Inflammatory macrophage (primary cell): ENCODE measurements at places on chromosomes 1 and 21.

DNA sequence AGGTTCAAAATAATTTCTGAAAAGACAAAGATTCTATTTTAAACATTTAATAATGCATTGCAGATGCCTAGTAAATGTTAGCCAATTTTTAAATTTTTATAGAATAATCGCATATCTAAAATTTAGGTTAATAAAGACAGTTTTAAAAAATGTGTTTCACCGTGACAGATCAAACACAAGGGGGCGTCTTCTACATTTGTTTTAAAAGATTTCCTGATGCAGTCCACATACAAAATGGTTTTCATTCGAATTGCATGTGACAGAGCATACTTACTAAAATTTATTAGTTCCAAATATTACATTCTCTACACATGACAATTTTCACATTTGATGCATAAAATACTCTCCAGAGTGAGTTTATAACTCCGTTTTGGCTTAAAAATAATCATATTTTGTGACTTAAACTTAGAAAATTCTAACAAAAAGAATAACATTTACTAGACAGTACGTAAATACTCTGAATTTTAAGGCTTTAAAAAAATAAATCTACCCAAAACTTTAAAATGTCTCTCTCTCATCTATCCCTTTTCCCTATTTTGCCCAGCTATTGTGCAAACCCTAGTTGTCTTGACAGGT, 75.5 kb downstream of the ADAMTS1 start:
- peak; percentile 2 for DNase-seq

DNA sequence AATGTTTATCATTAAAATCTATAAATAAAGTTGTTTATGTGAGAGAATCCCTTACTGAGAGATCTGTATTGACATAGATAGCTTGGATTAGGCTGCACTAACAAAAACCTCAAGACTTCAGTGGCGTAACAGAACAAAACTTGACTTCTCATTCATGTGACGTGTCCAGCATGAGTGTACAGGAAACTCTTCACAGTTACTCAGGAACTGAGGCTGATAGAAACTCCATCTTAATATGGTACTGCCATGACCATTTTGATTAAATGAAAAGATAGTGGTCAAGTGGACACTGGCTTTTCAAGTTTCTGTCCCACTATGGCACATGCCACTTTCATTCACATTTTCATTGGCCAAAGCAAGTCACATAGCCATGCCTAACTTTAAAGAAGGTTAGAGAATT, 3.7 kb downstream of the ST3GAL3 start:
- DNase-seq: peak; percentile 59

GRCh38 chr1:71899881-71900280, 382.5 kb downstream of the NEGR1 start:
- no peak for DNase-seq

- no peak for DNase-seq
Measured at GRCh38 chr1:227490478-227490877, 72.9 kb upstream of the ZNF678 start.

DNA sequence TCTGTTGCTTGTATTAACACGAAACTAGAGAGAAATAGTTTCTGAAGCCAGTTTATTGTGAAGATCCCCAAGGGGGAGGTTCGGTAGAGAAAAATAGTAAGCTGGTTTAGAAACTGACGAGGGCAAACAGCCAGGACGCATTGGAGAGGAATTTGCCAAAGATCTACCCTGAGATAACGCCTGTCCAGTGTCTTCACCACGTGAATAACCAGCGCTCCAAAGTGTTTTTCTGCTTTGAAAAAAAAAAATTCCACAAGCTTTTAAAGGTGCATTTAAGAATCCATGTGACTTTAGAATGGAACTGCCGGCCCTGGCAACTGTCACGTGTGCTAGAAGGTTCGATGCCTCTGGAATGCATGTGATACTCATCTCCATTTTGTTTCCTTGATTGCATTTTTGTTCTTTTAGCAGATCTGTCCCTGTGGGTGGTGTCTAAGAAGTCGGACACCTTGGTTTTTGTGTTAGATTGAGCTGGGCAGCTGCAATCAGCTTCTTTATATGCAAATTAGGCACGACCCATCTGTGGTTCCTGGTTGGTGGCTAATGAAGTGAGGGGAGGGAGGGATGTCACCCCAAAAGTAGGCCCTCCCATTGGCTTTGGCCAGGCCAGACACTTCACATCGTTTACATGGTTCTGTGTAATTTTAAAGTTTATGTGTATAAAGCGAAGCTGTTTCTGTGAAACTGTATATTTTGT, 1.3 kb upstream of the THAP3 start:
- DNase-seq: no peak

GRCh38 chr21:26593800-26594199, 20.7 kb upstream of the CYYR1 start:
- no peak for DNase-seq

GRCh38 chr1:98963064-98963758, 41.5 kb downstream of the PLPPR5 start:
- DNase-seq: no peak

DNA sequence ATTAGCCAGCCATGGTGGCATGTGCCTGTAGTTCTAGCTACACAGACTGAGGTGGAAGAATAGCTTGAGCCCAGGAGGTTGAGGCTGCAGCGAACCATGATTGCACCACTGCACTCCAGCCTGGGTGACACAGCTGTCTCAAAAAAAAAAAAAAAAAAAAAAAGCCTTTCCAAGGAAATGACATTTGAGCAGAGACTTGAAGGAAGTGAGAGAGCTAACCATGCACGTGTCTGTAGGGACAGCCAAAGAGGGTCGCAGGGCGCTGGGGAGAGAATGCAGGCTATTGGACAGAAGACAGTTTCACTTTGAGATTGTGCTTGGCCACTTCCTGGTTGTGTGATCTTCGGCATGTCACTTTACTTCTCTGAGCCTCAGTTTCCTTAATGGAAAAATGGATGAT, 6.8 kb downstream of the HCRTR1 start:
- DNase-seq: peak; percentile 53

GRCh38 chr21:16330082-16330907, 600.5 kb downstream of the USP25 start:
- peak; percentile 56 for DNase-seq

DNA sequence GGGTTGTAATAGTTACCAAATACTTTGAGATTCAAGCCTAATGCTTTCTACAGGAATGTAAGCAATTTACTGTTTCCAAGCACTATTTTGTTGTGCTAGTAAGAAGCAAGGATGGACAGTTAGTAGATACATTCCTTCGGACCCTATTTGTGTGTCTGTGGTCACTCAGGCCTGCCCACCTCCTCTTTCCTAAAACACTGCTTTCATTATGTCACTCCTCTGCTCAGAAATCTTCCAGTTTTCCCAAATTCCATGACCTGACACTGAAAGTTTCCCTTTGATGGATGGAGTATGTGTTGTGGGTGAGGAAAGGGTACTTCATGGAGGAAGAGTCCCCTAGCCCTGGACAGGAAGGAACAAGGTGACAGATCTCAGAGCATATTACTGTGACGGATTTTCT, 141.1 kb downstream of the DISP1 start:
- DNase-seq: no peak

DNA sequence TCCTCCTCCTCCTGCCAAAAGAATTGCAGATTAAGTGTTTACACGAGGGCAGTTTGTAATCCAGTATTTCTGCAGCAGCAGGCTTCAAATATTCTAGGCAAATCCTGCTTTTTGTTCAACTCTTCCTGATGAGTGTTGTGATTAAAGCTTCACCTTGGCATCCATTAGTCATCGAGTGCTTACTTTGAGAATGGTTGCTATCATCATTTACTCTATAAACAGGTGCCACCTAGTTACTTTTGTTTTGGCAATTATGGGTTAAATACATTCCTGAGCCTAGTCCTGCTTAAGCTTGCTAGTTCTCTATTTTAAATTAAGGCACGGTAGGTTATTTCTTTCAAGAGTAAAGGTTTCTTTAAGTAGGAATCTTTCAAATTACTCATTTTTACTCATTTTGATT, 20.3 kb downstream of the PDC start:
- no peak for DNase-seq

GRCh38 chr21:43266534-43266933, 97.7 kb downstream of the CRYAA start:
- peak; percentile 76 for DNase-seq

GRCh38 chr1:30981172-30981571, 72.6 kb upstream of the SDC3 start:
- no peak for DNase-seq

- DNase-seq: no peak
Measured at GRCh38 chr1:82090104-82090503, 289.4 kb downstream of the ADGRL2 start.

- peak; percentile 12 for DNase-seq
Measured at GRCh38 chr1:28370239-28371009, 884 bp downstream of the PHACTR4 start.

- no peak for DNase-seq
Measured at GRCh38 chr1:178461104-178461503, 35.7 kb downstream of the CLEC20A start.

GRCh38 chr1:221839782-221840395, 98.0 kb upstream of the DUSP10 start:
- peak; percentile 24 for DNase-seq

GRCh38 chr1:218983433-218983832, 190.2 kb upstream of the LYPLAL1 start:
- DNase-seq: no peak

- DNase-seq: peak; percentile 43
Measured at GRCh38 chr1:240189386-240189989, 97.8 kb downstream of the FMN2 start.

DNA sequence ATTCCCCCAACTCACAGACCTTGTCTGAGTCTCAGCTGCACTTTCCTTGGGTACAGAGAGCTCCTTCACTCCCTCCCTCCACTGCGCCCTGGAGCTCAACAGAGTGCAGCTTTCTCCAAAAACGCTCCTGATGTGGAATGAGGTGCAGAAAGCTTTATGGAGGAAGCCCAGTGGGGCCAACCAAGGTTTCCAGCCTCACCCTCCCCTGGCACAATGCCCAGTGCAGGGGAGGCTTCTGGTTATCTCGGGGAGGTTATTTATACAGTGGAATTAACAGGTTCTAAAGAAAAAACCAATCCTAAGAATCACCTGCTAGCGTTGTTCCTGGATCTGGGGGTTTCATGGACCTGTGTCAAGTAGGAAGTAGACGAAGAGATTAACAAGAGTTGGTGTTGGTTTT, at the start of gene ITLN1:
Gene ITLN1 (minus strand): TSS at position 139 of the 400 bp plus-strand sequence. CDS start 303 bp downstream, outside the sequence.
- no peak for DNase-seq

- no peak for DNase-seq
Measured at GRCh38 chr1:161012420-161012819, 8.5 kb downstream of the F11R start.

GRCh38 chr1:98034505-98034904, 113.7 kb upstream of the DPYD start:
- no peak for DNase-seq

DNA sequence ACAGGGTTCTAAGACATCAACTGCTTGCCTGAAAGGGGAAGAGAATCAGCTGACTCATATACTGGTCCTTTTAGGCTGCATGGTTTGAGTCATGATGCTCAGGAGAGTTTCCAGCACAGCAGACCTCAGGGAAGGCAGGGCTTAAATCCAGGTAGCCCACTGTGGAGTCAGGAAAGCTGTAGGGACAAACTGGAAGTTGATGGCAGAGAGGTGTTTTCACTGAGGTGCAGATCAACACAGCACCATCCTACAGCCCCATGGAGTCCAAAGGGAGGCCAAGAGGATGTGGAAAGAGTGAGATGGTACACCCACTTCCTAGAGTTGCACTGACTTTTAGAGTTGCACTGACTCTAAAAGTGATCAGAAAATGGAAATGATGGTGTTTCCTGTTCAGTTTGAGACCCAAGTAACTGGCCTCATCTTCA, 252.4 kb upstream of the DUSP10 start:
- peak; percentile 35 for DNase-seq

DNA sequence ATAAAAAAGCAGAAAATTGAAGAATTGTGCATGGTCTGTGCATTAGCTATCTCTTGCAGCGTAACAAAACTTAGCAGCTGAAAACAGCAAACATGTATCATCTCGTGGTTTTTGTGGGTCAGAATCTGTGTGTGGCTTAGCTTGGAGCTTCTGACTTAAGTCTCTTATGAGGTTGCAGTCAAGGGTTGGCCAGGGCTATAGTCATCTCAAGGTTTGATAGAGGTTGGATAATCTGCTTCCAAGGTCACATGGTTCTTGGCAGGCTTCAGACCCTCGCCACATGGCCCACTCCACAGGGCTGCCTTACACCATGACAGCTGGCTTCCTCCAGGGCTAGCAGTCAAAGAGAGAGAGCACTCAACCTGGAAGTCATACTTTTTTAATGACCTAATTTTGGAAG, 35.9 kb downstream of the CNST start:
- DNase-seq: no peak

GRCh38 chr1:50329332-50329932, 93.8 kb downstream of the DMRTA2 start:
- no peak for DNase-seq

DNA sequence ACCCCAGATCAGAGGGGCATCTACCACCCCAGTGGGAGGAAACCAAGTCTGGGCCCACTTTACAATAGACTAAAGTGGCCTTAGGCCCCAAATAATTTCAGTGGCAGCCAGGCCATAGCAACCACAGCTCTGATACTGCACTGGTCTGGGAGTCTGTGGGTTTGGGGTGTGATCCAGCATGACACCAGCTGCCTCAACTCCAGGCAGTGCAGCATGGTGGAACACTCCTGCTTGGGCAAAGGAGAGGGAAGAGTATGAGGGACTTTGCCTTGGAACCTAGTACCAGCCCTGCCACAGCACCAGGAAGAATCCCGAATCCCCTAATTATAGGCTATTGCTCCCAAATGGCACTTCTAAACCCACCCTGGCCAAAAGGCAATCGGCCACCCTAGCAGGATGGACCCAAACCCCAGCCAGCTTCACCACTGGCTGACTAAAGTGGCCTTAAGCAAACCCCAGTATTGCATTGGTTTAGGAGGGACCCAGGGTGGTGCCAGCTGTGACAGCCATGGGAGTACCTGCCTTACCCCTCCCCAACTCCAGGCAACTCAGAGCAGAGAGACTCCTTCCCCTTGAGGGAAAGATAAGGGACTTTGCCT, 47.1 kb downstream of the PACC1 start:
- no peak for DNase-seq

GRCh38 chr1:212618466-212619210, 10.1 kb downstream of the ATF3 start:
- no peak for DNase-seq

DNA sequence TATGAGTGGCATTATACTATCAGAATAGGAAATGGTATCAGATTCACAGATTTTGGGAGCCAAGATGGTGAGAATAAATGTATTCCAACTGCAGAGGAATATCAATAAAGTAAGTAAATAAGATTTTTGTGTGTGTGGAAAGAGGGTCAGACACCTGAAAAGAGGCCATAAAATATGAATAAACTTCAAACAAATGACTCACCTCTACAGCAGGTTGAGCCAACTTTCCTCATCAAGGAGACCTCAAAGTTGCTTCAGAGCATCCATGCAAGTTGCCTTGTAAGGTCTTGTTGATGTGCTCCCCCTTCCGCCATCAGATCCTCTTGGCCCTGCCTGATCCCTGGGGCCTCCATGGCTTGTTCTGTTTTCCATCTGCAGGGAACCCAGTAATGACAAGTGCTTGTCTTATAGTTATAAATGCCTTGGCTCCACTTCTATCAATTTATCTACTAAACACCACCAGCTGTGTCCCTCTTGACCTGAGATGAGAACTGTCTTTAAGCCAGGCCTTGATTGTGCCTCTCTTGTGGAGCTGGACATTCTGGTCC, 775.6 kb downstream of the LTN1 start:
- DNase-seq: no peak

- peak; percentile 58 for DNase-seq
Measured at GRCh38 chr1:54615531-54616279, 7.6 kb downstream of the FAM151A start.
